ENCODE measurements at places on chromosomes 3 and 15. TPM values are rescaled to one million over a fixed set of nuclear protein-coding genes. Genes with fewer than 3 reads are reported as not detected.

RYR3 gene
- total RNA-seq = 29.1 TPM

AHSG gene
- not detected for total RNA-seq

BNC1 gene
- total RNA-seq = 0.28 TPM

BRK1 gene
- 111 TPM for total RNA-seq

DNA sequence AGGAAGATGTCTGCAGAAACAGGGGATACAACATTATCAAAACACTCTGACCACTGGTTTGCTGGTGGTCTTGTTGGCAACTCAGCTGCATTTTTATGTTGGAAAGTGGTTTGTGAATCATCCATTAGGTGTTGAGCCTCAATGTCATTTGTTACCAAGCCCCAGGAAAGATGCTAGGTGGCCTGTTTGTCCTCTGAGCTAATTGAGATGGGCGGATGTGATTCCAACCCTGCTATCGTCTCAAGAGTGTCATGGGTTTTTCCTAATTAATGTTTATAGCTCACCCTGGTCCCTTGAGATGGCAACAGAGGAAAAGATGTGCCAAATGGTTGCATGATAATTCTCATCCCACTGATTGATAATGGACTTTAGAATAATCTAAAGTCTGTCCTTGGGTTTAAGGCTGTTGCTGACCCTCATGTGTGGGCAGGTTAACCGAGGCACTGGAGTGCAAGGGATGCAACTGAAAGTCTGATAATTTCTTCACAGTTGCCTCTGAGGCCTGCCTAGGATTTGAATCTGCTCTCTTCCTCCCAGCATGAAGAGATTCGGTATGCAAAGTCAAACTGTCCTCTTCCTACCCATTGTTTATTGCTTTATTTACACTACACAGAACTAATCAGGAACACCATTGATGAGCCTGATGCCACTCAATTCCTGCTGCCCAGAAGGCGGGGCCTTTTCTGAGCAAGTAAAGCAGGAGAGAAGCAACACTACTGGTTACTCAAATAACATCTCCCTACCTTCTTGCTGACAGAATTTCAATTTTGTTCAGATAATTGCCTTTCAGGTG lies 166.2 kb upstream of the TBC1D5 start:
- no peak for DNase-seq

DNA sequence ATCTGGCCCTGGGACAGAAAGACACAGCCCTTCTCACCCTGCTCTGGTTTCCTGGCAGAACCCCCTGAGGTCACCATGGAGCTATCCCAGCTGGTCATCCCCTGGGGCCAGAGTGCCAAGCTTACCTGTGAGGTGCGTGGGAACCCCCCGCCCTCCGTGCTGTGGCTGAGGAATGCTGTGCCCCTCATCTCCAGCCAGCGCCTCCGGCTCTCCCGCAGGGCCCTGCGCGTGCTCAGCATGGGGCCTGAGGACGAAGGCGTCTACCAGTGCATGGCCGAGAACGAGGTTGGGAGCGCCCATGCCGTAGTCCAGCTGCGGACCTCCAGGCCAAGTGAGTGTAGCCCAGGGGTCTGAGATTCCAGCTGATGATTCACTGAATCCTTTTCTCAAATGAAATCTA lies 61.7 kb downstream of the BOC start:
- peak; percentile 63 for DNase-seq

GRCh38 chr15:85620690-85621049 lies 174.1 kb downstream of the KLHL25 start:
- DNase-seq = no peak

DNA sequence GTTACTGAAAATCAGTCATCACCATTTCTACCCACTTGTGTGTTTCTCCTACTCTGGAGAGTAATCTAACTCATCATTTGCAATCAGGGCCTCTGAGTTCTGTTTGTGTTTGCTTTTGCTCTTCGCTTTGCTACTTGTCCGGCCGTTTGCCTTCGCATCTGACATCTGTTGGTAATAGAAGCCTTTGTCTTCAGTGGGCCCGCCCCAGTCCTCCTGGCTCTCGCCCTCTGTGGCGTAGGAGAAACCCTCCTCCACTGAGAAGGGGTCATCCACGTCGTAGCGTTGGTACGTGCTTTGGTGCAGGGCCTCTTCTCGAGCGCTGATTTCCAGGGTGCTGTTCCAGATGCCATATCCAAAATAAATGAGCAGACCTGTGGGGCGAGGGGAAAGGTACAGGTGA lies 48.3 kb downstream of the CLDN11 start:
- DNase-seq = no peak

DNA sequence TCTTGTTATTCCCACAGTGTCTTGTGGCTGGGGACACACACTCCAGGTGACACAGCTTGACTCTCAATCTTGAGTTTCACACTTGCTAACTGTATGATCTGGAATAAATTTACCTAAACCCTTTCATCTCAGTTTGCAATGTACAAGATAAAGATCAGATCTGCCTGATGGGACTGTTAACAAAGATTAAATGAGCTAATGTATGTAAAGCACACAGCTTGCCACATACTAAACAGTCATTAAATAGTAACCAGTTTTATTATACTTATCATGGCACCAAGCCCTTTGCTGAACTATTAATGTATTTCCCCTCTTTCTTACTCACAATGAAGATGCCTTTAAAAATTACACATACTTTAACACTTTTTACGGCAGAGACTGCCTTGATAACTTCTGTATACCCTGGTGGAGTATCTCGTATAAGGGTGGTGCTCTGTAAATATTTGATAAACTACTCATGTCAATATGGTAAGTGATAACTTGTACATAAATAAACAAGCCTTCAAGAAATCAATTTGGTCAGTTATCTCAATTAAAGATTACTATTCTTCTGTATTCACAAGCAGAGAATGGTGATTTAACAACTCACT lies 184.5 kb downstream of the STAG1 start:
- no peak for DNase-seq

DNA sequence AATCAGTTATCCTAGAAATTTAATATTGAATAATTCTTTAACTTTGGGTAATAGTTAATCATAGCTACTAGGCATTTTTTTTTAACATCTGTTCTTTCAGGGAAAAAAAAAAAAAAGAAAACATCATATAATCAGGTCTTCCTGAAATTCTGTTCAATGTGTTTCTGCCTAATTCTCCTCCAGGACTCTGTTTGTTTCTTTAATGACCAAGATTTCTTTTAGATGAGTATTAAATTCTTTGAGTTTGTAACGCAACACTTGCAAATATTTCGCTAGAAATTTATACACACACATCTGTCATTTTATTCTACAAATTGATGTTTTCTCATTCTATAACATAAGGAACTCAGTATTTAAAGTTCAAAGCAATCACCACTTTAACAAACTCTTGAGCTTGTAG lies 56.7 kb downstream of the ALCAM start:
- DNase-seq = no peak

DNA sequence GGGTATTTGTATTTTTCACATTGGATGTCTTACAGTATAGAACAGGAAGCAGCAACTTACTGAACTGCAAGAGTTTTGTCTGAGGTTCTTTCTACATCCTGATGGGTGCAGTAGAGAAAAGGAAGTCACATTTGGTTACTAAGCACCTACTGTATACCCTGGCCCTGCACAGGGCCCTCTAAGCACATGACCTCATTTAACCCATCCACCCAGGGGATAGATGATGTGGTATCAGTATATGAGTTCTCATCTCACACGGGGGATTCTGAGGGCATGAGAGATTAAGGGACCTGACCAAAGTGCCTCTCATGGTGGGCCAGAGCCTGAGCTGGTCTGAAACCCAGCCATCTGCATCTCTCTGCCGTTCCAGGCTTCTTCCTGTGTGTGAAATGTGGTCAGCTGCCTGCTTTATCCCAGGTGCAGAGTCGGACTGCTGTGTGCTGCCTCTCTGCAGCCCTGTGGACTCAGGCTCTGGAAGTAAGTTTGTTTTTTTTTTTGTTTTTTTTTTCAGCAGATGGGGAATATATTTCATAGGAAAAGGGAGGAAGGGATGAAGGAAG lies 17.9 kb downstream of the SLC6A11 start:
- DNase-seq = no peak

DNA sequence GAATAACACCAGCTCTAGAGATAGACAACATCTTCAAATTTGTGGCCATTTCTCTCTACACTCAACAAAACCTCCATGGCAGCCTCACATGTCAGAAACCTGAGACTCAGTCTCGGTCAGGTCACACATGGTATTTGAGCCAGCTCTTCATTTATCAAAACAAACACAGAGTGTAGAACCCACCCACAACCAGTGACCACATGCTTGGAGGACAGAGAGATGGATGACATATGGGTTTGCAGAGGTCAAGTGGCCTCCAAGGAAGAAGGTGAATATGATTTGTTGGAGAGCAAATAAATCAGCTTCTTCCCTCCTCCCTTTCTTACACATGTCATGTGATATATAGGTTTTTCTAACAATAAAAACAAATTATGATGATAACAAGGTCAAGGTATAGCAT lies 278.1 kb upstream of the LRTM1 start:
- DNase-seq = no peak

- DNase-seq = no peak
Observed at GRCh38 chr3:36924744-36925521, 19.9 kb downstream of the TRANK1 start.

- no peak for DNase-seq
Observed at GRCh38 chr15:51438526-51438925, 97.1 kb downstream of the GLDN start.

All from sigmoid colon (tissue), 7 donors.